ENCODE measurements at places on chromosomes 1 and 21.

GRCh38 chr21:27759820-27760219 lies 792.9 kb upstream of the ADAMTS5 start:
- DNase-seq, result no peak

GRCh38 chr1:168167806-168168205 lies 11.0 kb upstream of the TIPRL start:
- no peak for DNase-seq

GRCh38 chr1:204383163-204383904 lies 23.6 kb upstream of the PLEKHA6 start:
- DNase-seq, result no peak

DNA sequence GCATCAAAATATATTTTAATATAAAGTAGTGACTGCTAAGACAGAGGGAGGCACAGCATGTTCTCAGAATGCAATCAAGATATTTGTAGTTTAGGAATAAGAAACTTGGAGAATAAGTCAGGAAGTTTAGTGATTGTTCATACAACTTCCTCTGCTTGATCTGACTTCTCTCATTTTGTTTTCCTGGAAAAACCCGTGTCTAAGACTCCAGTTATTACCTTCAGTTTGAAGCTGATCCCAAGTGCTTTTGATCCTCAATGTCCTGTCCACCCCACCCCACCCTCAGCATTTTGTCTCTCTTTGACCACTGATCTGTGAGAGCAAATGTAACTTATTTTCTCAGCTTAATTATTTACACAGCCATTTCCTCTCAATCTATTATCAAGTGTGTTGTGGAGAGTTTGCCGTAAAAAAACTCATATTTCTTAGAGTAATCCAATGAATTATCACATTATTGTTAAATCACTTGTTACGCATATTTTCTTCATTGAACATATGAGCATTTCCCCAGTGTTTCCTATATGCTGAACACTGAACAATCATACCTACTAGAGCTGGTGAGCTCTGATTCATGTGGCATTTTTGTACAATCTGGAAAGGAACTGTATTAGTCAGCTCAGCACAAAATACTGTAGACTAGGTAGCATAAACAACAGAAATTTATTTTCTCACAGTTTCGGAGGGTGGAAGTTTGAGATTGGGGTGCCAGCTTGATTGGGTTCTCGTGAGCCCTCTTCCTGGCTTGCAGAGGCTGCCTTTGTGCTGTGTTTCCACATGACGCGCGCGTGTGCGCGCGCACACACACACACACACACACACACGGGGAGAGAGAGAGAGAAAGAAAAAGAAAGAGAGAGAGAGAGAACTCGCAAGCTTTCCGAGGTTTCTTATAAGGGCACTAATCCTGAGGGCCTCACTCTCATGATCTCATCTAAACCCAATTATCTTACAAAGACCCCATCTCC lies 65.5 kb upstream of the DPYD start:
- no peak for DNase-seq

DNA sequence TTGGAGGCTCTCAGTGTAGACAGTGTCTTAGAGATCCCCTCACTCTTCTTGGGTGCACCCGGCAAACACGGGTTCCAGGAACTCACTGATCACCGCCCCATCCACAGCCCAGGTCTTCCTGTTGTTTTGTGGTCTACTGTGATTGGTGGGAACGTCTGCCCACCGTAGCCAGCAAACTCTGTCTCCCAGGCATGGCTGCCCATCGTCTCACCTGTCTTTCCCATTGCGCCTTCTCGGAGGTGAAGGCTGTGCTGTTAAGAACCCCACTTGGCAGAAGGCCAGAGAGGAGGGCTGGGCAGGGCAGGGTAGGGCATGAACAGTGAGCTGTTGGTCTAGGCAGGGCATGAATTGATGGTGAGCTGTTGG lies 14.1 kb upstream of the KCNA2 start:
- DNase-seq, result no peak

- DNase-seq, result no peak
Measured at GRCh38 chr1:17819129-17819802, 64.1 kb downstream of the ACTL8 start.

- no peak for DNase-seq
Measured at GRCh38 chr1:215198021-215198420, 115.5 kb downstream of the KCNK2 start.

DNA sequence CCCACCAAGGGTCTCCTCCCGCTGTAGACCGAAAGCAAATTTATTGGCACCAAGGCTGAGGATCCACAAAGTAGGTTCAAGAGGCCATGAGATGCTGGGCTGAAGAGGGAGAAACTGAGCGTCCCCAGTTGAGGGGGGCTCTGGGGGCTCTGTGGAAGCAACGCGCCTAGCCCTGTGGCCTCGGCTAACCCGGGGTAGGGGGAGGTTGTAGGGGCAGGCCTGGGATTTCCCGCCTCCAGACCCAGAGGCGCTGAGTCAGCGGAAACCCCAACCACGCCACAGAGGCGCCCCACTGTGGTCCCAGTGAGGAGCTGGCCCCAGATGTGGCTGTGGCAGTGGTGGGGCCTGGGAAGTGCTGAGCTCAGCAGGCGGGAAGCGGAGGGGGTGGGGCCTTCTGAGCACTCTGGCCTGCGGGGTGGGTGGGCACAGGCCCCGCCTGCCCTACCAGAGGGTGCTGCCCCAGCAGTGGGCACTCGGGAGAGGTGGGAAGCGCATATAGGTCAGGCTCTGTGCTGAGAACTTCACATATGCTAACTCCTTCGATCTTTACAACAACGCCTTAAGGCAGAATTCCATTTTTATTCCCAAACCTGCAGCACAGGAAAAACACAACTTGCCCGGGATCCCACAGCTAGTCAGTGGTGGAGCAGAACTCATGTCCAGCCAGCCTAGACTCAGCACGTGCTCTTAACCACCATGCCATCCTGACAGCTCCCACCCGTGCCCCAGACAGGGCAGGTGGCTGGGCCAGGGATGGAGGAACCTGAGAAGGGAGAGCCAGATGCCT lies 1.5 kb upstream of the COL16A1 start:
- peak; percentile 50 for DNase-seq
